ENCODE measurements at places on chromosomes 16 and 17.

- peak; percentile 63 for DNase-seq
These were observed 12.7 kb upstream of the STAC2 start for GRCh38 chr17:39238311-39238972.

DNA sequence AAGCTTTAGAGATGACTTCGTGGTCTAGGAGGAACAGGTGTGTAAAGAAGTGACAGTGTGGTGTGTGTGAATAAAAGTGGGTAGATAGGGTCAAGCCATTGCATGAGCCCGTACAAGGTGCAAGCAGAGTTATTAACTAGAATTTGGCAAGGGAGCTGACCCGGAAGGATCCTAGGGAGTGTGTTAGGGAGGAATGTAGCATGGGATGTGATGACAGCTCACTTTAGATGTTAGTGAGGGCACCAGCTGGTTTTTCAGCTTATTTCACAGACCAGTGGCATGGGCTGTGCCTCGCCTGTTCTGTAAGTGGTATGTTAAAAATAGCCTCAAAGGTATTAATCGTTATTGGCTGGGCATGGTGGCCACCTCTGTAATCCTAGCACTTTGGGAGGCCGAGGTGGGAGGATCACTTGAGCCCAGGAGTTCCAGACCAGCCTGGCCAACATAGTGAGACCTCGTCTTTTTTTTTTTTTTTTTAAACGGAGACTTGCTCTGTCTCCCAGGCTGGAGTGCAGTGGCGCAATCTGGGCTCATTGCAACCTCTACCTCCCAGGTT, 8.3 kb downstream of the ANKRD40CL start:
- DNase-seq, result no peak

- no peak for DNase-seq
These were observed 83.8 kb downstream of the FOXL1 start for GRCh38 chr16:86662195-86662594.

DNA sequence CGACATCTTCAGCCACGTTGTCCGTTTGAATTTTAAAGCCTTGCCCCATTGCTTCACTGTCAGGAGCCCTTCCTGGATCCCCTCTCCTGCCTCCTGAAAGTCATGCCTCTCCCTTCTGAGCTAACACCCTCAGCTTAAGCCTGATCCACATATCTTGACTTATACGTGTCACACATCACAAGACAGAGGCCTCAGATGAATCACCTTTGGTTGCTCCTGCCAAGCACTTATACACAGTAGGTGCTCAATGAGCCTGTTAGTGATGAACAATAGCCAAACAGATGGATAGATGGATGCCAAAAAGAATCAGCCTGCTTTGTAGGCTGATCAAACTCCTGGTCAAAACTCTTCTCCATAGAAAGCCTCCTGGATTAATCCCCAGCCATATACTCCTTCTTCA, 31.8 kb downstream of the PITPNM3 start:
- DNase-seq, result peak; percentile 54

DNA sequence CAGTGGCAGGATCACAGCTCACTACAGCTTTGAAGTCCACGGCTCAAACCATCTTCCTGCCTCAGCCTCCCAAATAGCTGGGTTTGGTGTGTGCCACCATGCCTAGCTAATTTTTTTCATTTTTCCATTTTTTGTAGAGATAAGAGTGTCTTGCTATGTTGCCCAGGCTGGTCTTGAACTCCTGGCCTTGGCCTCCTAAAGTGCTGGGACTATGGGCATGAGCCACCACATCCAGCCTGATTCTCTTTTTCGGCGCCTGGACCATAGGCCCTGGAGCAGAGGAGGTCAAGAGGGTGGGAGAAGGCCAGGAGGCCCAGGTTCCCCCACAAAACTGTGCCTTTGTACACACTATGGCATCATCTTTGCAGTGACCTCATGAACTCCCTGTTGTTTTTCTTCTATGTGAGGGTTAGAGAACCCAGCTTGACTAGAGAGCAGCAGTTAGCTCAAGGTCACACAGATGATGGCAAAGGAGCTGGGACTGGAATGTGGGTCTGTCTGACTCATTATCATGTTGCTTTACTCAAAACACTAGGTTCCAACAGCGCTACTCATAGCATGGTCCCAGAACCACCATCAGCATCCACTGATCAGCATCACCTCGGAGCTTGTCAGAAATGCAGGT, 16.3 kb downstream of the SCN4A start:
- DNase-seq, result peak; percentile 73

DNA sequence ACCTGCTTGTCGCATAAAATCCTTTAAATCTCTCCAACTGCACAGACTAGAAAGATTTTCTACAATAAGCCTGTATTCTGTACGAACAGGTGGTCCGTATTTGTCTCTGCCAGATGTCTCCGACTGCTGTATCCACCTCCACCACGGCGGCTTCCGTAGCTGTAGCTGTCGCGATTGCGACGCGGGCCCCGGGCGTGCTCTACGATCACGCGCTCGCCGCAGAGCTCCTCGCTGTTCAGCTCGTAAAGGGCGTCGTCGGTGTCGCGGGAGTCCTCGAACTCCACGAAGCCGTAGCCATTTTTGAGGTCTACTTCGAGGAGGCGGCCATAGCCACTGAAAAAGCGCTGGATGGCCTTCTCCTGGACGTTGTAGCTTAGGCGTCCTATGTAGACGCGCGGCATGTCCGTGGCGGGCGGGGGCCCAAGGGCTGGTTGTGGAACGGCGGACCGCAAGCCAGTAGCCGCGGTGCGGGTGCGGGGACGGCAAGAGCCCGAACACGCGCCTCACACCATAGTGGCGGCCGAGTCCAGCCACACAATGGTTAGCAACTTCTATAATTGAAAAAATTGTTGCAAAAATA, 36.1 kb downstream of the ZNF624 start:
- DNase-seq, result no peak

- no peak for DNase-seq
These were observed 117.5 kb downstream of the BANP start for GRCh38 chr16:88068476-88069396.

DNA sequence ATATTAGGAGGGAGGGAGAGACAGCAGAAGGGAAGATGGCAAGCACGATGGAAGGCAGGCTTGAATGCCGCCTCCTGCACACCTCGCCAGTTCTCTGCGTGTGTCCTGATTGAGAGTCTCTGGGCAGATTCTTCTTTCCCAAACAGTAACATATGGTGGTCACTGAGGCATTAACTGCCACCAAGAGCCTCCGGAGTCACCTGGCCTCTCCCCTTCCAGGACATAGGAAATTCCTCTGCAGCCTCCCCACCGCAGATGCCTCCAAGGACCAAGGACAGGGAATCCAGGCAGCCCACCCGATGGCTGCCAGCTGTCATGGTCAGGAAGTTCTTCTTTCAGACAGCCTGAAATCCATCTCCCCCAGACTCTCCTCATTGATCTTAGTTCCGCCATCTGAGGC, 149.3 kb downstream of the ENGASE start:
- no peak for DNase-seq

DNA sequence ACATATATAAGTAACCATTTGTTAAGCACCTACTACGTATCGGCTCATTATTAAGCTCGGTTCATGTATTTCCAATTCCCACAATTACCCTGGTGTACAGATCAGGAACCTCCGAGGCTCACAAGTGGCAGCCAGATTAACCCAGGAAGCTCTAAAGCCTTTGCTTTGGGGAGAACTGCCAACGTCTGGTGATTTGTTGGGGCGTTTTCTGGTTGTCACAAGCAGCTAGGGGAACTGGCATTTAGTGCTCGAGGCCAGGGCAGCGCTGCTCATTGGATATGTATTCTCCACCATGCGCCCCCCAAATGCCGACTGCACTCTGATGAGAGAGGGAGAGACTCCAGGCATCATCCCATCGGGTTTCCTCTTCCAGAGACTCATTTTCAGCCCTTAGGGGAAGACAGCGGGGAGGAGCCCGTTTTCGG, 541 bp downstream of the ZNF18 start:
- DNase-seq, result peak; percentile 69

DNA sequence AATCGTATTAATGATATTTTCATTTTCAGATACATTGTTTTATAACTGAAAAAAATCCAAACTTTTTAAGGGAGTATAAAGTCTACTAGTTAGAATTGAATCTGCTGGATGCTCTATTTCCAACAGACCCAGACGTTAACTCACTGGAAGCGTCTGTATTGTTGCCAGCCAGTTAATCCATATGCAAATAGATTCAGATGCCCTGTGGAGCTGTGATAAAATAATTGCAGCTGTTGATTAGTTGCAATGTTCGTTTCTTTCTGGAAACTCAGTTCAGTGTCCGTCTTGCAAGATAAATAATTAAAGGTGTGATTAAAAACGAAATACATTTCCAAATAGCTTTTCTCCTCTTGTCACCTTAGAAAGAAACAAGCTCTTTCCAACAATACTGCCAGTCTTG, 5.1 kb upstream of the GNA13 start:
- no peak for DNase-seq

- no peak for DNase-seq
These were observed 5.0 kb upstream of the NAGLU start for GRCh38 chr17:42530952-42531454.

GRCh38 chr16:11250091-11250785, 5.8 kb downstream of the SOCS1 start:
- DNase-seq, result no peak

- DNase-seq, result no peak
These were observed 77.1 kb upstream of the WSB1 start for GRCh38 chr17:27216836-27217235.

- DNase-seq, result no peak
These were observed 3.8 kb downstream of the GID4 start for GRCh38 chr17:18042983-18043382.

DNA sequence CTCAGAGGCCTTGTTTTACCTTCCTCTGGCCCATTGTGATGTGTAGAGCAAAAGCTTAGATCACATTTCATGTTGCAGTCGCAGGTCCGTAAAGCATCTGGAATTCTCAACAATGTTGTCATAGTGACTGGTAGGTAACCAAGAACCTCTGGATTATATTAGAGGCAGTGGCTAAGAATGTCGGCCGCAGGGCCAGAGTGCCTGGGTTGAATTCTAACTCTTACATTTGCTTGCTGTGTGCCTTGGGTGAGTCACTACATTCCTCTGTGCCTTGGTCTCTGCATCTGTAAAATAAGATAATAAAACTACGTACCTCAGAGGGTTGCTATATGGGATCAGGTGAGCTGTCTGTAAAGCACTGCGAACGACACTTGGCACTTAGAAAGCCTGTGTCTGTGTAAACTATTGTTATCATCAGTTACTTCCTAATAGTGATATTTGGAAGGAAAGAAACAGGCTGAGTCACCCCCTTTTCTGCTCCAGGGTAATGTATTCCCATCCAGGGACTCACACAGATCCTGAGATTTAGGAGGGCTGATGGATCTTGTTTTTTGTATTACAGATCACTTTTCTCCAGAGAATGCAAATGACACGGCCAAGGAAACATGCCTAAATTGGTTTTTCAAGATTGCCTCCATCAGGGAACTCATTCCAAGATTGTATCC, 52.2 kb downstream of the VPS35L start:
- no peak for DNase-seq

GRCh38 chr17:66444031-66444430, 141.6 kb downstream of the PRKCA start:
- DNase-seq, result no peak

DNA sequence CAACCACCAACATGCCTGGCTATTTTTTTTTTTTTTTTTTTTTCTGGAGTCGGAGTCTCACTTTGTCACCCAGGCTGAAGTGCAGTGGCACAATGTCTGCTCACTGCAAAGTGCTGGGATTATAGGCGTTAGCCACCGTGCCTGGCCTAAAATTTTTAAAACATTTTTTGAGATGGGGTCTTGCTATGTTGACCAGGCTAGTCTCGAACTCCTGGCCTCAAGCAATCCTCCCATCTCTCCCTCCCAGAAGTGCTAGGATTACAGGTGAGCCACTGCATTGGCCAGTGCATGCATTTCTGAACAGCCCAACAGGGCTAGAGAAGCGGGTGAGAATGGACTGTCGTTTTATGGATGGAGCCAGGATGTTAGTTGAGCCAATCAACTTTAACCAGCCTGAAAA, 72.4 kb downstream of the ERCC4 start:
- no peak for DNase-seq

DNA sequence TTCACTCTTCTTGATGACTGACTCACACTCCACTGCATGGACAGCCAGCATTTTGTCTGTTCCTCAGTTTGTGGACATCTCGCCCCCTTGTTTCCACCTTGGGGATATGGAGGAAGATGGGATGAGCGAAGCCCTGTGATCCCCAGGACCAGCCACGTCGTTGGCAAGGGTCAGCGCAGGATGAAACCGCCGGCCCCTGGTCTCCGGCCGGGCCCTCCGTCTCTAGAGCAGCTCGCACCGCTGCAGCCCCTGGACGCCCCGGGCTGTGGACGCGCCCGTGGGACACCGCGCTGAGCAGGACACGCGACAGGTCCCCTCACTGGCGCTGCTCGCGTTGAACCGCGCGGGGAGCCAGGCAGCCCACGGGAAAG, 604 bp upstream of the ZC3H18 start:
- peak; percentile 34 for DNase-seq

- peak; percentile 63 for DNase-seq
These were observed 5.3 kb upstream of the HS3ST6 start for GRCh38 chr16:1923299-1924034.

GRCh38 chr17:82882715-82883418, 43.0 kb upstream of the ZNF750 start:
- no peak for DNase-seq

DNA sequence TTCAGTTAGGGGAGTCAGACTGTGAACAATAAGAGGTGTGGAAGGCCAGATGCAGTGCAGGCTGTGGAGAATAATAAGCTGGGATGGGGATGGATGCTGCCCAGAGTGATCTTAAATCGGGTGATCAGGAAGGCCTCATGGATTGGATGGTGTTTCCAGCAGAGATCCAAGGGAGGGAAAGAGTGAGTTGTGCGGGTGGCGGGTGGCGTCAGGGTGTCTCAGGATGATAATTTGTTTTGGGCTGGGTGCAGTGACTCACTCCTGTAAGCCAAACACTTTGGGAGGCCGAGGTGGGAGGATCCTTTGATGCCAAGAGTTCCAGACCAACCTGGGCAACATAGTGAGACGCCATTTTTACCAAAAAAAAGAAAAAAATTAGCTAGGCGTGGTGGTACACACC, 7.9 kb downstream of the CLUAP1 start:
- DNase-seq, result no peak

DNA sequence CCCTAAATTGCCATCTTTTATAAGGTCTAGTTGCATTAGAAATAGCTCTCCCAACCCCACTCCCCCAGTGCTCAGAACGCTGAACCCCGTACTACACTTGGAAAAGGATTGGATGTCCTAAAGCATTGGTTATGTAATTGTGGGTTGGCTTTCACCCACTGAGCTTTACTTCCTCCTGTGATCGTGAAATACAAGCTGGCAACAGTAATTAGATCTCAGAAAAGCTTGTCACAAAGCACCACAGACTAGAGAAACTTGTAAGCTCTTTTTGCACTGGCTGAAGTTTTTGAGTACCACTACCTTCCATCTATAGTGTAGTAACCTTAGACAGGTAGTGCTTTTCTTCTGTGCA, 54.4 kb downstream of the SIAH1 start:
- no peak for DNase-seq

- peak; percentile 74 for DNase-seq
These were observed 873 bp downstream of the SETD1A start for GRCh38 chr16:30958175-30959079.

GRCh38 chr17:30203471-30203981, 32.0 kb downstream of the SLC6A4 start:
- DNase-seq, result no peak

GRCh38 chr17:76138896-76139752, 1.9 kb downstream of the FOXJ1 start:
- no peak for DNase-seq

GRCh38 chr16:90048347-90048722, 28.8 kb downstream of the PRDM7 start:
- peak; percentile 13 for DNase-seq

Data from ELR (cell line).